ENCODE measurements at places on chromosomes 3 and 15.
A peak's percentile ranks its signal among the peaks of the same experiment; 100 is the strongest.

DNA sequence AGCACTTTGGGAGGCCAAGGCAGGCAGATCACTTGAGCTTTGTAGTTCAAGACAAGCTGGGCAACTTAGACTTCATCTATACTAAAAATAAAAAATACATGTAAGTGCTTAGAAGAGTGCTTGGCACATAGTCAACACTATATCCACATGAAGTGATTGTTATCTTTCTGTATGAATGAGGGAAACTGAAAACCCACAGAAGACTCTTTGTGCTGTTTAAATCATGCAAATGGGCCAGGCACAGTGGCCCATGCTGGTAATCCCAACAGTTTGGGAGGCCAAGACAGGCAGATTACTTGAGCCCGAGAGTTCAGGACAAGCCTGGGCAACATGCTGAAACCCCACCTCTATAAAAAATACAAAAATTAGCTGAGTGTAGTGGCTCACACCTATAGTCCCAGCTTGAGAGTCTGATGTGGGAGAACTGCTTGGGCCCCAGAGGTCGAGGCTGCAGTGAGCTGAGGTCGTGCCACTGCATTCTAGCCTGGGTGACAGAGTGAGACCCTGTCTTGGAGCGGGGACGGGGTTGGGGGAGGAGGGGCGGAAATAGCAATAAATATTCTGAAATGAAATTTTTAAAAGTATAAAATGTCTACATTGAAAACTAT is 129.7 kb downstream of the NR2E3 start:
- DNase-seq, result no peak

- DNase-seq, result no peak
These were observed 52.1 kb downstream of the TFG start for GRCh38 chr3:100761211-100761942.

- no peak for DNase-seq
These were observed 21.4 kb upstream of the CELF6 start for GRCh38 chr15:72341361-72341760.

- no peak for DNase-seq
These were observed 129.6 kb downstream of the ADAMTS17 start for GRCh38 chr15:100211855-100212850.

GRCh38 chr3:177813322-177813721 is 616.0 kb upstream of the TBL1XR1 start:
- no peak for DNase-seq

GRCh38 chr3:196120291-196120951 is 38.5 kb upstream of the TFRC start:
- DNase-seq, result no peak

- no peak for DNase-seq
These were observed 584.0 kb downstream of the GRM7 start for GRCh38 chr3:7444886-7445285.

DNA sequence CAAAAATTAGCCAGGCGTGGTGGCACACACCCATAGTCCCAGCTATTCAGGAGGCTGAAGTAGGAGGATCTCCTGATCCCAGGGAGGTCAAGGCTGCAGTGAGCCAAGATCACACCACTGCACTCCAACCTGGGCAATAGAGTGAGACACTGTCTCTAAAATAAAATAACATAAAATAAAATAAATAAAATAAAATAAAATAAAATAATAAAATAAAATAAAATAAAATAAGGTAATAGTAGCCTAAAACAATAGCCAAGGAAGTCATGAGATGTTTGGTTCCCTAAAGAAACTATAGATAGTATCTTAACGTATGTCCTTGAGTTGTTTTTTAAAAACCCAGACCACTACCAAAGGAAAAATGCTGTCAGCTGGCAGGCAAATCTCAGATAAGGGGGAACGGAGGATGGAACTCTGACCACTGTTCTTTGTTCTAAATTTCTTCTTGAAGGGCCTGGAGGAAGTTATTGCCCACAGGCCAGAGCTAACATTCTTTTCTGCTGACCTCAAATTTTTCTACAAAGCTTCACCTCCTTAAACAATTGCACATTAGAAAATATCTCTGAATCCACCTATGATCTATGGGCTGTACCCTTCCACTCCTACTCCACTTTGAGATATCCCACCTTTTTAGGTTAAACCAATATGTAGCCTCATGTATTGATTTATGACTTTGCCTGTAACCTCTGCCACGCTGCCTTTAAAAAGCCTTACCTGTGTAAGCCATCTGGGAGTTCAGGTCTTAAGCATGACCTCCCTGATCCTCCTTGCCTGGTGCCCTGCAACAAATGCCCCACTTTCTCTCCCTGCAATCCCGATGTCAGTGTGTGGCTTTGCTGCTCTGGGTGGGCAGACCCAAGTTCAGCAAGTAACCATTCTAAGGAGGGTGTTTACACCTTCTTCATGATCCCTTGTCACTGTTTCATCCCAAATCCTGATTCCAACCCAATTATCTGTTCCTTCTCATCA is 126.2 kb upstream of the BHLHE40 start:
- no peak for DNase-seq

DNA sequence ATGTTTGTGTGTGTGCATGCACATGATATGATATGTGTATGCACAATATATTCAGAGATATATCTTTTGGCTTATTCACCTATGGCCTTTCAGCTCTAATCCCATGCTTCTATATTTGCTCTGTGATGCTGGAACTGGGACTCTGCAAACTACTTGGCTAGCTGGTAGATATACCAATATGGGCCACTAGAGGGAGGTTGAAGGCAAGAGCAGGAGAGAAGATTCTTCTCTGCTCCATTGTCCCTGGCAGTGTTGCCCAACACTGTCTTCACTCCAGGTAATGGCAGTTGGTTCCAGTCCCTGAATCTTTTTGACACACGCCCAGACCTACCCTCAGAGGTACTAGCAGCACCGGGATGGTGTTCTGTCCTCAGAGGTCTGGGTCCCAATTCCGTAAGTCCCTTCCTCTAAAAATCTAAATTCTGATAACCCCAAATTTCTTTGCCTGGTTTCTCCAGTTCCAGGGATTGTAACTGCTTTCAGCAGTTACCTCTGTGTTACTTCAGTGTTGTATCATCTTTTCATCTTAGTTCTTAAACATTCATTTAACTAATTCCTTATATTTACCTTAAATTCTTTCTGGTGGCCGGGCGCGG is 44.7 kb downstream of the GTPBP8 start:
- peak; percentile 56 for DNase-seq

DNA sequence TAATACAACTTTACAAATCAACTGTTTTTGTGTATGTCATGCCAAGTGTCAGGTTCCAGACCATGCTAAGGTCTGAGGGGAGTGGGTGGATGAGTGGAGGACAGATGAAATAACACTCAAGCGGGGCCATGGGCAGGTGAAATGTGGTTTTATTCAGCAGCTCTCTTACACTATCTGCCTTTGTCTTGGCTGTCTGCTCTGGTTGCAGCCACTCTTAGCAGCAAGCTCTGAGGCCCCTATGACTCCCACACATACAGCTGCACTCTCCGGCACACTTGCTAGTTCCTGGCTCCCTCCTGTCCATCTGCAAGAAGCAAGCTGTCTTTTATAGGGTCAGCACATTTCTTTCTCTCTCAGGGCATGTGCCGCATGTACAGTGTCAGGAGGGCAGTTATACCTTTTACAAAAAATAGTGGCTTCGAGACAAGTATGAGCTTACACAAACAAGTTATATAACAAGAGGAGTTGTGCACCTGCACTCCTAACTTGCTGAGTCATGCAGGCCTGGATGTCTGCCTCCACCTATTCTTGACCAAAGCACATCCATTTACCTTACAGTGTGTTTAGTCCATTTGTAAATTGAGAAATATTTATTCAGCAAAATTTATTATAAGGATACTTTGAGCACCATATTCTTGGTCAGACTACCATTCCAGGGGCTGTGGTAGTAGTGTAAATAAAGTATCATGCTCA is 683.7 kb upstream of the CBLB start:
- no peak for DNase-seq

DNA sequence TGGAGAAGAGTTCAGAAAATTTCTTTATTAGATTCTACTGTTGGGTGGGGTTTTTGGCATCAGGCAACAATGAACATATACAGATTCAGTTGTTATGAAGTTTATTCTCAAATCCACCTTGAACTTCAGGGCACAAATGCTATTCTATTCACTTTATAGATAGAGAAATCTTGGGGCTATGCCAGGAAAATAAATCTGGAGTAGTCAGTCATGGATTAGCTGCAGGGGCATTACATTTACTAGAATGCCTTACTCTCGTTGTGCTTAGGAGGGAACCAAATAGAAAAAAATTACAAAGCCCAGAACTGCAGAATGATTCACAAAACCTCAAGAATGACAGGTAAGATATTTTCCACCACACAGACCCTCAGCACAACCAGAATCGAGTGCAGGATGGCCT is 216.7 kb downstream of the CDIN1 start:
- DNase-seq, result no peak

DNA sequence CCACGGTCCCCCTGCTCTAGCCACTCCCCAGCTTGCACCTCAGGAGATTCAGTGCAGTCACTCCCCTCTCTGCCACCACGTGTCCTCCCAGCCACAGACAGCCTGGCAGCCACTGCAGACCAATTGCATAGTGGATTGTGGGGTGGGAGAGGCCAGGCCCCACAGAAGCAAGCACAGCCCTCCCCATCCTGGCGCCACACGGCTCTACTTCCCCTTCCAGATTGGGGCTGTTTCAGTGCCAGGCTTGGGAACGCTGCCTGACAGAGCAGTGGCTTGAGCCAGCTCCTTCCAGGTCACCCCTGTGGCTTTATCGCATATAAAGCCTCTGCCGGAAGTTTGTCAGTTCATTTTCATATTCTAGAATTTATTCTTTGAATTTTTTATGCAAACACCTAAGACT is 90.7 kb downstream of the TMEM266 start:
- no peak for DNase-seq

- no peak for DNase-seq
These were observed 13.2 kb downstream of the PFN2 start for GRCh38 chr3:149957361-149958125.

- no peak for DNase-seq
These were observed 30.0 kb downstream of the MASP1 start for GRCh38 chr3:187261541-187261969.

DNA sequence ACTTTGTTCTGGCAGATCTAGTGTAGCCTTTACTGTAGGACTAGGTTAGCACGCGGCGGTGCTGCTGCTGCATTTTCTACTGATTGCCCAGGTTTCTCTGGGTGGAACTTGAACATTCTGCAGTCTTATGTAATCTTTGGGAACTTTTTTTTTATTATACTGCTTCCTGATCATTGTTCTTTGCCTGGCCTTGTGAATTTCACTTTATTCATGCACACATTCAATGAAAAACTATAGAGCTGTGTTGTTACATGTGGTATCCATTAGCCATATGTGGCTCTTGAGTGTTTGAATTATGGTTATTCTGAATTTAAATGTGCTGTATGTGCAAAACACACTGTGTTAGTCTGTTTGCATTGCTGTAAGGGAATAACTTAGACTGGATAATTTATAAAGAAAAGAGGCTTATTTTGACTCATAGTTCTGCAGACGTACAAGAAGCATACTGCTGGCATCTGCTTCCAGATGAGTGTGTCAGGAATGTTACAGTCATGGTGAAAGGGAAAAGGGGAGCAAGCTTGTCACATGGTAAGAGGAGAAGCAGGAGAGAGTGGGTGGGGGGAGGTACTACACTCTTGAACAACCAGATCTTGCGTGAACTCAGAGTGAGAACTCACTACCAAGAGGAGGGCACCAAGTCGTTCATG is 26.5 kb downstream of the MEF2A start:
- DNase-seq, result no peak

DNA sequence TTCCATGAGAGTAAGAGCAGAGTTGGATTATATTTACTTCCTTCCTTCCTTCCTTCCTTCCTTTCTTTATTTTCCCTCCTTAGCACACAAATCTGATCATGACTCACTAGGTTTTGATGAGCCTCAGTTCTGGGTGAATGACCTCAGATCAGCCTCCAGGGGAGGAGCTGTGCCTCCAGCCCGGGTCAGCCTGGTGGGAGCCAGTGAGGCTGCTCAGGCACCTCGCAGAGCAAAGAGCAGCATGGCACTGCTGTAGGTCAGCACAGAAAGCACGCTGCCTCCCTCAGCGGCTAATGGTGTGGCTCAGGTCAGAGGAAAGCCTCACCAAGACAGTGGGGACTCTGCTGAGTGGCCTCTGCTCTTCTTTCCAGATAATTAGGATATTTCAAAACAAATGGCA is 108.5 kb downstream of the SYNPR start:
- no peak for DNase-seq

DNA sequence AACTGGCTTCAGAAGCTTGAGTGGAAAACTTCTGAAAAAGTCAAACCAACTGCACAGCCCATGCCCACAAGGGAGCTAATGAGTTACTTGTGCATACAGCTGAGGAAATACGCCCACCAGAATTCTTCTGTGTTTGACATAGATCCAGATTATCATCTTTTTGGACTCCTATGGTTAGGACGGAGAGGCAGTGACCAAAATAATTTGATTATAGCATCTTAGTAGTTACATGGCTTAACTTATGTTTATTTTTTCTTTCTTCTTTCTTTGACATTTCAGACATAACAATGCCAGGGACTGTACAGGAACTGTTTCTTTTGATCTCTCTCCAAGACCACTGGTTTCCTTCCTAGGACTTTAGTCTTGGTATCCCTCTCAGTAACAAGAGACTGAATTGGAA is 246.1 kb upstream of the RASGRP1 start:
- no peak for DNase-seq

DNA sequence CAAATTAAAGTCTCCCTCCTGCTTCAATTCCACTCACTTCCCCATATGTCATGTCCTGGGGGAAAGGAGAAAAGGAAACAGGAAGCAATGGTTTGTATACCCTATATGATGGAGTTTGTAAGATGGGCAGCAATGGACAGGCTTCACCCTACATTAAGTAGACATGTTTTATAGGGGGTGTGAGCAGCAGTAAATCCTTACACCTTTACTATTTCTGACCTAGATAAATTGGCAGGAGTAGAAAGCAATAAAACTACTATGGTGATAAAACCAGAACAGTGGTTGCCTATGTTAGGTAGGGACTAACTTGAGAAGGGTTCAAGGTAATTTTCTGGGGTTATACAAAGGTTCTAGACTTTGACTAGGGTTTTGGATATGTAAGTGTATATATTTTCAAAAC is 301.7 kb downstream of the GBE1 start:
- DNase-seq, result no peak

DNA sequence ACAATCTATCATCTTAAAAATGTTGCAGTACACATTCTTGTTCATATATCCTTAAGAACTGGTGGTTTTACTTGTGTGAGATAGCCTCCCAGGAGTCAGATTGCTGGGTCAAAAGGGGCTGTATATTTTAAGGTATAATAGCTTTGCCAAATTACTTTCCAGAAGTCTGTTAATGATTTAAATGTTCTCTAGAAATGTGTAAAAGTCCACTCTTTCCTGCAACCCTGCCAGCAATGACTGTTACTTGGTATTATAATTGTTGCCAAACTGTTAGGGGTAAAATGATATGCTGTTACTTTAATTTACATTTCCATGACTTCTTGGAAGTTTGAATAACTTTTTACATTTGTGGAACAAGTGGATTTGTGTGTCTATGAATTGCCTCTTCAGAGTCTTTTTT is 170.8 kb downstream of the SLC9A9 start:
- DNase-seq, result no peak

DNA sequence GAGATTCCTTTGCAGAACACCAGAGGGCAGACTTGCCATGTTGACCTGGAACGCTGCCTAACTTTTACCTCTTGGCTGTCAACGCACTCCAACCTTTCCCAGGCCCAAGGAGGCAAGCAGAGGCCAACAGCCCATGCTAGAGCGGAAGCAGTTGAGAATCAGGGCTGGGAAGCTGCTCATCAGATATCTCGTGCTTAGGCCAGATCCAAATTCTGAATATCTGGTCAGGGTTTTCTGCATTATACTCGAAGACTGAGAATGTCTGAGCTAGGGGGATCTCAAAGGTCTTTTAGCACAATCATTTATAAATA is 2.5 kb downstream of the XIRP1 start:
- DNase-seq, result peak; percentile 39

GRCh38 chr3:132290833-132291232 is 26.4 kb upstream of the ACP3 start:
- DNase-seq, result no peak
